Smooth muscle cell of bladder (primary cell): ENCODE measurements at places on chromosomes 6 and 20. TPM values are rescaled to one million over a fixed set of nuclear protein-coding genes. Genes with fewer than 3 reads are reported as not detected.

Gene GNAS
- total RNA-seq, result 386 and 451 TPM in 2 replicates

Gene TP53INP2
- total RNA-seq, result 1.8 and 2.2 TPM in 2 replicates

Gene NFATC2
- under 0.01 TPM in 2 replicates for total RNA-seq

Gene MTFR2
- 0.57 and 0.83 TPM in 2 replicates for total RNA-seq

Gene BNIP5
- not detected in 2 replicates for total RNA-seq

Gene HLA-DPB1
- 2.3 and 15.9 TPM in 2 replicates for total RNA-seq

Gene MPIG6B
- not detected in 2 replicates for total RNA-seq

Gene BPIFB1
- not detected in 2 replicates for total RNA-seq

Gene MICA
- 76.7 and 80.9 TPM in 2 replicates for total RNA-seq

Gene KCNG1
- total RNA-seq, result 11.8 and 16.7 TPM in 2 replicates

Gene TRIM15
- not detected in 2 replicates for total RNA-seq

Gene COL10A1
- total RNA-seq, result 0.09 and 6.5 TPM in 2 replicates

Gene TUBE1
- 21.2 and 36.4 TPM in 2 replicates for total RNA-seq

Gene NOX3
- not detected in 2 replicates for total RNA-seq

Gene KIF25
- not detected in 2 replicates for total RNA-seq

Gene MYH7B
- total RNA-seq, result under 0.01 and 0.18 TPM in 2 replicates

Gene MUC22
- total RNA-seq, result not detected in 2 replicates

Gene MEI4
- total RNA-seq, result not detected in 2 replicates

Gene KHDRBS2
- total RNA-seq, result not detected in 2 replicates

Gene SIGLEC1
- total RNA-seq, result under 0.01 TPM in 1 of 2 replicates, not detected in the other

Gene TMEM242
- total RNA-seq, result 5.3 and 7.2 TPM in 2 replicates

Gene CTSZ
- total RNA-seq, result 144 and 195 TPM in 2 replicates

Gene ZSCAN23
- total RNA-seq, result 4.4 and 6.0 TPM in 2 replicates

Gene LPIN3
- total RNA-seq, result 2.1 and 6.0 TPM in 2 replicates

Gene PET117
- 8.5 and 11.1 TPM in 2 replicates for total RNA-seq

Gene HSPA12B
- 0.14 and 0.46 TPM in 2 replicates for total RNA-seq

Gene TBX18
- 20.5 and 34.9 TPM in 2 replicates for total RNA-seq

Gene DDX27
- total RNA-seq, result 31.9 and 33.7 TPM in 2 replicates

Gene SMLR1
- total RNA-seq, result not detected in 2 replicates

Gene ZNF334
- total RNA-seq, result 1.8 and 2.0 TPM in 2 replicates

Gene NTSR1
- 0.09 TPM in 1 of 2 replicates, not detected in the other for total RNA-seq

Gene SLA2
- total RNA-seq, result not detected in 2 replicates

Gene HELZ2
- 27.0 and 29.2 TPM in 2 replicates for total RNA-seq

Gene SCRT2
- not detected in 2 replicates for total RNA-seq

Gene TREML1
- total RNA-seq, result not detected in 2 replicates

Gene TSHZ2
- total RNA-seq, result 0.43 and 1.8 TPM in 2 replicates

Gene BANF2
- not detected in 2 replicates for total RNA-seq

Gene RAB44
- under 0.01 TPM in 2 replicates for total RNA-seq

Gene VSX1
- total RNA-seq, result not detected in 2 replicates

Gene PNLDC1
- 0.74 TPM in 1 of 2 replicates, not detected in the other for total RNA-seq

Gene MCHR2
- not detected in 2 replicates for total RNA-seq

Gene GMDS
- total RNA-seq, result 5.2 and 5.4 TPM in 2 replicates

Gene TRIM10
- not detected in 2 replicates for total RNA-seq

Gene CLPSL1
- not detected in 2 replicates for total RNA-seq

Gene BACH2
- total RNA-seq, result 0.09 and 0.14 TPM in 2 replicates

Gene TSPYL4
- total RNA-seq, result 5.4 and 6.0 TPM in 2 replicates

Gene FNDC11
- 0.46 and 0.57 TPM in 2 replicates for total RNA-seq

Gene PHACTR1
- total RNA-seq, result under 0.01 and 0.09 TPM in 2 replicates

Gene CEP57L1
- 18.6 and 18.8 TPM in 2 replicates for total RNA-seq

Gene SPTLC3
- 2.8 and 6.5 TPM in 2 replicates for total RNA-seq

Gene PRSS16
- total RNA-seq, result 0.28 TPM in 1 of 2 replicates, not detected in the other

Gene IYD
- total RNA-seq, result not detected in 2 replicates

Gene NRN1
- total RNA-seq, result 0.28 TPM in 1 of 2 replicates, not detected in the other

Gene SLC26A8
- total RNA-seq, result 0.09 and 0.14 TPM in 2 replicates

Gene VNN1
- under 0.01 and 0.09 TPM in 2 replicates for total RNA-seq

Gene C6orf118
- not detected in 2 replicates for total RNA-seq

Gene SAMD10
- 0.28 and 0.43 TPM in 2 replicates for total RNA-seq
